ENCODE measurements at places on chromosomes 6 and 20.

DNA sequence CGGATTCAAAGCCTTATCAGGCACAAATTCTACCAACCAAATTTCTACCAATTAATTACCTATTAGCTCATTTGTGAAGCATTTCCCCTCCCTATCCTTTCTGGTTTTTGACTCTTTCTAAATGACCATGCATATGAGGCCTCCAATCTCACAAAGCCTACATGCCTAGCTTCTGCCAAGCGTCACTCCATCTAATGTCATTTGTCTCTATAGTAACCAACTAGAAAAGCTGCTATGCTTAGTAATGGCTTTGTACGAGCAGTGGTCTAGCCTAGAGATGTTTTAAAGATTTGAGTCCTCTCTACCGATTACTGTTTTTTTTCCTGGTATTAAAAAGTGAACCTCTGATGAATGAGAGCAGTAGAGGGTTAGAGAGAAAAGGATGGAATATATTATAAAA is 4.8 kb upstream of the ASF1A start:
- DNase-seq = no peak

GRCh38 chr20:45223136-45223535 is 2.0 kb downstream of the SEMG2 start:
- no peak for DNase-seq

GRCh38 chr20:39822667-39823066 is 860.5 kb downstream of the DHX35 start:
- no peak for DNase-seq

DNA sequence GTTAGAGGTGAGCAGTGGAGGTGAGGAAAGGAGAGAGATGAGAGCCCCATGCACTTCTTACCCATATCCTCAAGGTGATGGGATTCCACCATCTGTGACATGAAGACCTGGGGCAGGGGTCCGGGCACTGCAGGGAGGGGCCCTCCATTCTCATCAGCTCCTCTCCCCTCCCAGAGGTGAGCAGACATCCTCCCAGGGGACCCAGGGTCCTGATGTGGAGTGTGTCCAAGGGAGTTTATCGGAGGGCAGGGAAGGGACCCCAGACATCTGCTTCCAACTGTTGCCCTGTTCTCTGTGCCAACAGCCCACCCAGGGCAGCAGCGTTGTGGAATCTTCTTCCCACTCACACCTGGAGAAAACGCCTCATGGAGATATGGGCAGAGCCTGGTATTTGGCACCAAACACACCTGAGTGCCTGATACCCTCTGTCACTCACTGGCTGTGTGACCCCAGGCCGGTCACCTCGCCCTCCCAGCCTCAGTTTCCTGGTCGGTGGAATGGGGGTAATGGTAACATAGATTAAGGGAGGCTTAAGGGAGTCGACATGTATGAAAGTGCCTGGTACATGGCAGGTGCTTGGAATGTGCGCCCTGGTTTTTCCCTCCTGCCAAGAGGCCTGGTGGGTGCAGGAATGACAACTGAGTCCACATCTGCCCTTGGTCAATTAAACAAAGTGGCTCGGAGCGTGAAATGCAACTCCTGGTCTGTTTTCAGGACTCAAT is 227.9 kb downstream of the PREX1 start:
- DNase-seq = no peak

DNA sequence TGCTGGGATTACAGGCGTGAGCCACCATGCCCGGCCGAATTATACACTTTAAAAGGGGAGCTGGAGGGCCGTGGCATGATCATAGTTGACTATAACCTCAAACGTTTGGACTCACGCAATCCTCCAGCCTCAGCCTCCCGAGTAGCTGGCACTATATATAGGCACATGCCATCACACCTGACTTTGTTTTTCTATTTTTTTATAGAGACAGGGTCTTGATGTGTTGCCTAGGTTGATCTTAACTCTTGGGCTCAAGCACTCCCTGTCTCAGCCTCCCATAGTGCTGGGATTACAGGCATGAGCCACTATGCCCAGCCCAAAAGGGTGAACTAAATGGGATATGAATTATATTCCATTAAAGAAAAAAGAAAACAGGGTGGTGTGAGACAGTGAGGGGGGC is 7.8 kb downstream of the PTGIS start:
- peak; percentile 1 for DNase-seq

DNA sequence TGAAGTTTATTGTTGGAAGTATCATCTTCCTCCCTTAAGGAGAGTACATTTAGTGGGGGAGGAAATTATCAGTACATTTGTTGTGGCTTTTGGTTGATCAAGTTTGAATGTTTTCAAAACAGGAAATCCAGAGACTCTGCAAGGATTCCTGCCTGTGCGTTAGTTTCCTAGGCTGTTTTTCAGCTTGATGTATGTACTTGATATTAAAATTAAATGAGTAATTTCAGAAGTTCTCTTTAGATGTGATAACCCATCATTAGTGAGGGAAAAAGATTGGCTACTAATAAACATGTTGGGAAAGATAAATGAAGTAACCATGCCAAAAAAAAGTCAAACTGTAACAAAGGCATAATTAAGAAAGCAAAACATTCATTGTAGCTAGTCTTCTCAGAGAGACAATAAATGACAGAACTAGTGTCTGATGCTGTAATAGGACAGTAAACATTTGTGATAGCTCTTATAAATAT is 88.0 kb upstream of the TULP1 start:
- DNase-seq = no peak

- peak; percentile 74 for DNase-seq
Observed at GRCh38 chr20:58233881-58234528, 5.6 kb upstream of the ANKRD60 start.

DNA sequence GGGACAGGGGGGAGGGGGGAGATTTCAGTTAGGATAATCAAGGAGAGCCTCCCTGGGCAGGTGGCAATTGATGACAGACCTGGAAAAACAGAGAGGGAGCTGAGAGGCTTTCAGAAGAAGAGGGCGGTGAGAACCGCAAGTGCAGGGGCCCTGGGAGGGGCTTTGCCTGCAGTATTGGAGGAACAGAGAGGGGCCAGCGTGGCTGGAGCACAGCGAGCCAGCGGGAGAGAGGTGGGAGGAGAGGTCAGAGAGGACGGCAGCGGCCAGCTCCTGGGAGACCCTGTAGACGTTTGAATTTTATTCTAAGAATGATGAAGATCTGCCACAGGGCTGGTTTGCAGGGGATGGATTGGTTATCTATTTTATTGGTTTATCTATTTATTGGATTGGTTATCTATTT is 34.5 kb upstream of the NOL4L start:
- no peak for DNase-seq

GRCh38 chr6:36414481-36414880 is 27.0 kb upstream of the ETV7 start:
- no peak for DNase-seq
